ENCODE measurements at places on chromosomes 3 and 15.

- no peak for DNase-seq
Measured at GRCh38 chr3:42705962-42706585, 3.5 kb upstream of the HHATL start.

DNA sequence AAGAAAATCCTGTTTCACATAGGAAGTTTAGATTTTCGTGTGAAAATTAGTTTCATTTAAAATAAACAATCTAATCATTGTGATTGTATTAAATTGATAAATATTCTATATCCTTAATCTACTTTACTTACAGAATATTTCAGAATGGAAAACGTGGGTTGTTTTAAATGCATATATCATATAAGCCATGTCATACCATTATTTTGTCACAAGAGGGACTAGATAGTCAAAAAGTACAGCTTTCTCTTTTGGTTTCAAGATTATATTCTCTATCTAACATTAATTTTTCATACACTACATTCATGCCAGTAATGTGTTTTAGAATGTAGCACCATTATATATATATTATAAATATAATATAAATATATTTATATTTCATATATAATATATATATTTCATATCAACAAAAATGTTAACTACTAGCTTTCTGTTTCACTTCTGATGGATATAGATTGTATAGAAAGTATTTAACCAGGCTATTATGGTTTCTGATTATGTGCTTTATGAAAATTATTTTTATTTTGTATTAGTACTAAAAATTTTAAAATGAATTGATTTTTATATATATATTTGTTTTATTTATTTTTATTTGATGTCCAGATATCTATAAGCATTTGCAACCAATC lies 45.3 kb downstream of the OSTN start:
- no peak for DNase-seq

DNA sequence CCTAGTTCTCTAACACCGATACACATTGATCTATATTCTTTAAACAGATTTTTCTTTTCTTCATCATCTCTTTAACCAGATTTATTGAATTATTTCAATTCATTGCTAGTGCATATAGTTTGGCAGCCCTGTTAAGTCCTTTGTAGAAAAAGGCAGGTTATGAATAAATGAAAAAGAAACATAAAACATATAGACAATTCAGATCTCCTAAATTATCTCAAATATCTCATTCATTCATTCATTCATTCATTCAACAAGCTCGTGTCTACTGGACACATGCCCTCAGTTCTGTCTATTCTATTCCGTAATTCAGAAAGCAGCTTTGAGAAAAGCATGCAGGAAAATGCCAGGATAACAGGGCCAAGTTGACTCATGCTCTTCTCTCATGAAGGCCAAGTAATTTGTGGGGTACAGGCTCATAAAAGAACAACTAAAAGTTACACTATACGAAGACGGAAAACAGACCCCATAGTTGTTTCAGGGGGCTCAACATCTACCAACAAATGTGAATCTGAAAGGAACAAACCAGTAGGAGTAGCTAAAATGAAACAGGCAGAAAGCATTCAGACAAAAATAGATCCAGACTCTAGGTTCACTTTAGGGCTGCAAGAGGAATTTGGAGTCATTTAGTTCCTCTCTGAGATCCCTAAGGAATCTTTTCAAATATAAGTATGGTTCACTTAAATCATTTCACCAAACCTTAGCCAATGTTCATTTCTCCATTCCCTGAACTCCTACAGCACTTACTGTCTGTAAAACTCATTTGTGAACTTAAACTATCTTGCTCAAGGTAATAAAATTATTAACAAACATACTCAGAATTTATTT lies 7.5 kb downstream of the ZNF148 start:
- no peak for DNase-seq

GRCh38 chr3:133717424-133717823 lies 28.8 kb upstream of the TF start:
- DNase-seq: no peak

- DNase-seq: no peak
Measured at GRCh38 chr3:73094129-73094528, 32.7 kb downstream of the EBLN2 start.

DNA sequence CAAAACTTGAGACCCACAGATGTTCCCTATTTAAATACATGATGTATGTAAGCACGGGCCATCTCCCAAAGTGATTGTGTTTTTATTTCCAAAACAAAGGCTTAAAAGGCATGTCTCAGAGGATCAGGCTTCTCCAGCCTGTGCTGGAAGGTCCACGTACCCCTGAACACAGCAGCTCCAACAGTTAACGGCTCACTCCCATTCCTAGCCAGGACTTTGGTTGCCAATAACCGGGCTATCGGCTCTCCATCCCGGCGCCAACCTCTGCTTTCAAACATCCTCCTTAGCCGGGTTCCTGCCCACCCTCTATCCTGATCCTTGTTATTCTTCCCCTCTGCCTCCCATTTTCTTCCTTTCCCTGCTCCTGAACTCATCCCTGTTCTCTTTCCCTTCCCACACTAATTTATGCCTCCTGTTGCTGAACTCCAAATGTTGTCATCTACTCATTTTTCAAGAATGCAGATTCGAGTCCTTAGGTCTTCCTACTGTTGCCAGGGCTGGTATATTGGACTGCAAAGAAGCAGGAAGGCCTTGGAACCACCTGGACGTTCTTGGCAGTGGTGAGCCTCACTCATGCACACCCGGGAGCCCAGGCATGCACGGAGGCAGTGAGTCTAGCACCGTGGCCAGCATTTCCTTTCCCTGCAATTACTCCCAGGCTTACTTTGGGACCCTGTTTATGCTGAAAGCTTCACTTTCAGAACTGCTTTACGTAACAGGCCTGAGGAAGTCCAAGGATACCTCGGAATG lies 128.4 kb upstream of the RAD18 start:
- no peak for DNase-seq

DNA sequence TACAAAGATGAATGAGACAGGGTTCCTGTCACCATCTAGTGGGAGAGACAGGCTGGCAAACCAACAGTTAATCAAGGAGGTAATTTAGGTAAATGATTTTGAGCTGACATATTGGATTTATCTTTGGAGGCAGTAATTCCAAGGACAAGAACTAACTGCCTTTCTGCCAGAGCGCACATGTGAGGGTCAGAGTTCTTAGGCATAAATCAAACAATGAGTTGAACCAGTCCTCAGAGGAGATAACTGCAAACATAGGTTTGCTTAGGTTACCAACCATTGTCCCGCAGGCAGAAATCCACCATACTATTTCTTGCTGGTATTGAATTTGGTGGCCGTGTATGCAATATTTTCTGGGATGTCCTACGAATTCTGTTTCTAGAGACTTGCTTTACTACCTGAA lies 14.2 kb upstream of the PPP1R2 start:
- no peak for DNase-seq

GRCh38 chr3:29239376-29239775 lies 41.5 kb upstream of the RBMS3 start:
- DNase-seq: no peak

- DNase-seq: no peak
Measured at GRCh38 chr3:44862226-44862637, 520 bp downstream of the TMEM42 start.

Data from stimulated activated CD8-positive, alpha-beta memory T cell treated with anti-CD3 and anti-CD28 coated beads, Interleukin-4, amount 100 ng/mL, for 1 hour (primary cell).